ENCODE measurements at places on chromosomes 6 and 20.

DNA sequence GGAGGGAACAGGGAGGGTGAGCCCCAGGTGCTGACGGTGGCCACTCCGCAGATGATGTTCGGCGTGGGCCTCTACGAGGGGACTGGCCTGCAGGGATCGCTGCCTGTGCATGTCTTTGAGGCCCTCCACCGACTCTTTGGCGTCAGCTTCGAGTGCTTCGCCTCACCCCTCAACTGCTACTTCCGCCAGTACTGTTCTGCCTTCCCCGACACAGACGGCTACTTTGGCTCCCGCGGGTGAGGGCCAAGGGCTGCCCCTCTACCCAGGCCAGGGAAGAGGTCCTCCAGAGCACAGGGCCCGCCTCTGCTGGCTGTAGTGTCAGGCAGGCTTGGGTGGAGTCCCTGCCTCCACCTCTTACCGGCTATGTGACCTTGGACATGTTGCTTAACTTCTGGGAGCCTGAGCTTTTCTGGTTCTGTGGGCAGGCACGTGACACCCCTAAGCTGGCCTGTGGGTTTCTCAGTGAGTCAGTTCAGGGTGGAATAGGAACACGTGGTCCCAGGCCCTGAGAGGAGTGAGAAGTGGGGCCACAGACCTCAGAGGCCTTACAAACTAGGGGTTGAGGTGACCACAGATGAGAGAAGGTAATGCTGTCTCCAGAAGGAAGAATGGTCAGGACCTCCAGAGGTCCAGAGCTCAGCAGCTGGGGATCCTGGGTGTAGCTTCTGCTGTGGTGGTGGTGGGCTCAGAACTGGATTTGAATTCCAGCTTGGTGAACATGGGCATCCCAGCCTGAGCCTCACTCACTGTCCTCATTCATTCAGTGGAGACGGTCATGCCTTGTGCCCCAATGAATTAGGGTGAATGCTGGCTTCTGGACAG, 11.9 kb downstream of the PCIF1 start:
- no peak for DNase-seq

DNA sequence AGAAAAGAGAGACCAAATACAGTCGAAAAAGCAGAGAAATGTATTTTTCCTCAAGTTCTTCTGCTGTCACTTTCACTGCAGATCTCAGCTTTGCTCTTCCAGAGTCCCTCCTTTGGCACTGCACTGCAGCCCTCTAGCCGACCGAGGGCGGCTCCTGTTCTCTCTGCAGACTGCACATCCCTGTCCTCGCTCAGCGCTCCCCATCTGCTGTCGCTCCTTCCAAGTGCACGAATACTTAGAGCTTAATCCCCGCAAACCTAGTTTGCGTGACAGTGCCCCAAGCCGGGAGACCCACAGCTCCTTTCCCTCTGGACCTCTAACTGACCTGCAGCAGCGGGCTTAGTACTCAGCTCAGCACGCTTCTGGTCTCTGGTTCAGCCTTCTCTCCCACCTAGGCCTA, 15.2 kb downstream of the RPP21 start:
- DNase-seq: no peak

GRCh38 chr6:15980801-15981200, 148.1 kb upstream of the MYLIP start:
- DNase-seq: peak; percentile 16

DNA sequence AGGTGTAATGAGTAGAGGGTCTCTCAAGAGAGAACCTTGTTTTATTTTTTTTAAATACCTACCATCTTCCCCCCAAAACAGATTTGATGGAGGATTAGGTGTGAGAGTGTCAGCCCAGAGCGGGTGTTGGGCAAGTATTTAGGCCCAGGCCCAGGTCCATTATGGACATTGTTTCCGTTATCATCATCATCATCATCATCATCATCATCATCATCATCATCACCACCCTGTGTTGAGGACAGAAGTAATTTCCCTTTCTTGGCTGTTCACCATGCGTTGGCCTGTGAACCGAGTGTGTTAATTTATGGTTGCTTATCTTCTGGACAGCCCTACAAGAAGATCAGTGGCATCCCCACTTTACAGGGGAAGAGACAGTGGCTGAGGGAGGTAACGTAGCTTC, 28.6 kb downstream of the PSMF1 start:
- DNase-seq: no peak

DNA sequence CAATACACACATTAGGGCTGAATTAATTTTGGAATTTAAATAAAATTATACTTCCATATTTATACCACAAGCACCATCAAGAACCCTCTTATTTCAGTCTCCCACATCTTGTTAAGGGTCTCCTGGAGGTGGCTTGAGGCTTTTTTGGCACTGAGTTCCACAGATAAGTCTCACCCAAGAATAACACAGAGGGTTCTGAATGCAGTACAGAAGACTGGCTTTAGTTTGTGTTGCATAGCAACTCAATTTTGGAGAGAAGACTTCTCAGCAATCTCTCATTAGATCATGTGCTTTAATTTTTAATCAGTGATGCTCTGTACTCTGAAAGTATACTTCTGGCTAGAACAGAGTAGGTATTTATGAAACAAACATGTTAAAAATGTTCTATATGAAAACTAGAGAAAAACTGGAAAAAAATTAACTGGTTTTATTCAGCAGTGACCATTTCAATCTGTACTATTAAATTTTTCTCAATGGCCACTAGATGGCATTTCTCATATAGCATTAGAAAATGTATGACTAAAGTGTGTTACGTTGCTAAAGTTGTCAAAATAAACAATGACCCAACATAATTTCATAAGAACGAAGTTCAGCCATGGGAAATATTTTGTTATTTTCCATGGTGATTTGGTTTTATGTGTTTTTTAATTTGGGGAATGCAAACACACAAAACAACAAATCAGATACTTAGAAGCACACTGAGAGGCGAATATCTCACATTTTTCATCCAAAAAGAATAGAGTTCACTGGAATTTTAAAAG, 32.7 kb upstream of the MAP7 start:
- peak; percentile 9 for DNase-seq
